ENCODE measurements at places on chromosomes 6 and 20.

GRCh38 chr6:38215651-38216311 lies 396.3 kb downstream of the ZFAND3 start:
- DNase-seq = no peak

- no peak for DNase-seq
These were observed 657 bp upstream of the LTV1 start for GRCh38 chr6:143842461-143842901.

- DNase-seq = peak; percentile 85
These were observed 434 bp upstream of the ECI2 start for GRCh38 chr6:4135665-4136353.

DNA sequence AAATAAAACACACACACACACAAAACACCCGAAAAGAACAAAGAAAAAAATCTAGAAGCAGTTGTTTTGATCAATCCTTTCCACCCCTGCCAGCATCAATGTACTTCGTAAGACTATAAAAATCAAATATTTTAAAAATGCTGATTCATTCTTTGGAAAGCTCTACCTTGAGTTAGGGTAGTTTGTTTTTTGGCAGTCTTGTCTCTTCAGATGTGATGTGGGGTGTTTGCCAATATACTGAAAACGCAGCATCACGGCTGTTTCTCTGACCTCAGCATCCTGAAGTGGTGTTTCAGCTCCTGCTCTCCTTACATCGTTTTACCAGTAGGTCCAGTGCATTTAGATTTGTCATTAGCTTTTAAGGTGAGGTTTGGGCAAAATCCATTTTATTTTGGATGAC lies 526.0 kb downstream of the UTRN start:
- DNase-seq = no peak

All from NCI-H345 (cell line).